ENCODE measurements at places on chromosomes 11 and 22.

- no peak for DNase-seq
Observed at GRCh38 chr22:40510631-40511364, 125.7 kb downstream of the MRTFA start.

DNA sequence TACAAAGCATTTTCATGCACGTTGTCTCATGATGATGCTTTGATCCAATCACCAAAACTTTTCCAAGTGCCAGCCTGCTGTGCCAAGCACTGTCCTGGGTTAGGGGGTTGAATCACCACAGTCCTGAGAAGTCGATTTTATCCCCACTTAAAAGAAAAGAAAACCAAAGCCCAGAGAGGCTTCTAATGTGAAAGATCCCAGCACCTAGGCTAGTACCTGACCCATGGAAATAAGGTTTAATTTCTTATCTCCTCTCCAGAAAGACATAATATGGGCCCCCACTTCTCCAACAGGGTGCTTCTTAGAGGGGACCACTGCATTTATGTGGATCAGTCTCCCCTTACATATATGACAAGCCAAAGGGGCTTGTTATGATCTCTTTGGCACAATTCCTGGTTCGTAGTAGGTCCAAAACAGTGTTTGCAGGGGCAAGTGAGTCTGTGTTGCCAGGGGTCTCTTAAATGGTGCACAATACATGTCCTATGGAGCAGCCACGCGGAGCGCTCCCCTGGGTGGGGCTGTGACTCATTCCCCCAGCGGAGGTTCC, 1.9 kb upstream of the BCL9L start:
- no peak for DNase-seq

DNA sequence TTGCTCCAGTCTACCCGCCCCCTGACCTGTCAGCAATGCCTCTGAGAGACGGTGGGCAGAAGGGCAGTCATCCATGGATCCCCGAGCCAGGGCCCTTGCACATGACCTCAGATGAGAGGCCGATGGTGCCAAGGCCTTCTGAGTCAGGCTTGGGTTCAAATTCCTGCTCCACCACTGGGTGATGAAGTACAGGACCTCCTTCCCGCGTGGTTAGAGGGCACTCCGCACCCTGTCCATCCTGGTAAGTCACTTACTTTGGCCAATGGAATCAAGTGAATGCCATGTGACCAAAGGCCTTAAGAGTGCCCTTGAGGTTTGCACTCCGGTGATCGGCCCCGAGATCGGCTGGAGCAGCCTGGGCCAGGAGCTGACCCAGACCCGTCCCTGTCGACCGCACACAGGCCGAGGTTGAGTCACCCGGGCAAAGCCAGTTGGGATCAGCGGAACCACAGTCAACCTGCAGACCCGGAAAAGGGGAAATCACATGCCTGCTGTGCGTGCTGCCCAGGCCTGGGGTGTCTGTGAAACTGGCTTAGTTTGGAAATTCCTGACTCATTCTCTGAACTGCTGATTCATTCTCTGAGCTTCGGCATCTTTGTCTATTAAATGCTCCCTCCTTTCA, 48.9 kb downstream of the RTL6 start:
- DNase-seq, result no peak

- no peak for DNase-seq
Observed at GRCh38 chr11:124069429-124070401, 28.6 kb upstream of the OR10G7 start.

GRCh38 chr22:40007853-40008710, 13.3 kb downstream of the FAM83F start:
- no peak for DNase-seq

- DNase-seq, result no peak
Observed at GRCh38 chr11:110077831-110078325, 15.3 kb upstream of the ZC3H12C start.

DNA sequence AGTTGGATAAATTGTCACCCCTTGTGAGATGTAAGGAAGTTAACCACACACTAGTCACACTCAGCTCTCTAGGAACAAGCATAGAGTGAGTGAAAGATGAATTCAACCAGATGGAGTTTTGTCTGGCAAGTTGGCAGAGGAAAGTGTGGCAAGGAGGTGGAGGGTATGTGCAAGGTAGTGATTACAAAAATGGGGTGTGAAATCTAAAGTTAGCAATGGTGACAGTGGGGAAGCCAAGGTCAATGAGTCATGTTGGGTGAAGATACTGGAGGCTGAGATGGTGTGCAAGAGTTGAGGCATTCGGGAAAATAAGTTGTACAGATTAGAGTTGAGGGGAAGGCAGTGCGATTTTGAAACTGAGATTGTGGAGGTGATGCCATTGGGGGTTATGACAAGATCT, 33.7 kb downstream of the MRGPRX2 start:
- DNase-seq, result no peak

GRCh38 chr11:132792341-132793140, 739.8 kb downstream of the OPCML start:
- no peak for DNase-seq

GRCh38 chr11:35515224-35515623, 10.2 kb downstream of the PAMR1 start:
- DNase-seq, result no peak

DNA sequence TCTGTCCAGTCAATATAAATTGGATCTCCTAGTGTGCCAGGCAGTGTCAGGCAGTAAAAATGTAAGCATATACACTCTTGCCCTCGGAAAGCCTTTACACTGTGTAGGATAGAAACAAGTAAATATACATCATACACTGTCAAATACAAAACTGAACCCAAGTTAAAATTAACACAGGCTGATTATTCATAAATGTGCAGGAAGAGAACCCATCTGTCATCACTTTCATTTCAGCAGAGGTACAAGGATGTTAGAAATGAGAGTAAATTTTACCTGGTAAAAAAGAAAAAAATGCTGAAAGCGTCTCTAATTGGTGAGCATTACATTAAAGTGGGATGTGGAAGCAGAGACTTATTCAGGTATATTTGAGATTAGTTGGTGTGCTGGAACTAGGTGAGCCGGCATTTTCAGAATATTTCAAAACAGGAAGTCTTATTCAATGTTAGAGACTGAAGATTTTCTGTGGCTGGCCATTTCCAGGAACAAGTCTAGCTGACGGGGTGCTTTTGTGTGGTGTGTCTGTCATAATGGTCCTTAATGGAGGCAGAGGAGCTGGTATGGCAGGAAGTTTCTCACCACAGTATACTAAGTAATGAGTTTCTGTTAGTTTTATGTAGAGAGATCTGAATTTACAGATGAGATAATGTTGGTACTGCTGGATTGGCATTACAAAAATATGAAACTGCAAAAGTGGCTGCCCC, 192.6 kb downstream of the CASP12 start:
- DNase-seq, result peak; percentile 62

GRCh38 chr11:87306262-87306851, 268.6 kb downstream of the TMEM135 start:
- DNase-seq, result no peak

- DNase-seq, result no peak
Observed at GRCh38 chr11:69707176-69707575, 3.4 kb upstream of the FGF19 start.

DNA sequence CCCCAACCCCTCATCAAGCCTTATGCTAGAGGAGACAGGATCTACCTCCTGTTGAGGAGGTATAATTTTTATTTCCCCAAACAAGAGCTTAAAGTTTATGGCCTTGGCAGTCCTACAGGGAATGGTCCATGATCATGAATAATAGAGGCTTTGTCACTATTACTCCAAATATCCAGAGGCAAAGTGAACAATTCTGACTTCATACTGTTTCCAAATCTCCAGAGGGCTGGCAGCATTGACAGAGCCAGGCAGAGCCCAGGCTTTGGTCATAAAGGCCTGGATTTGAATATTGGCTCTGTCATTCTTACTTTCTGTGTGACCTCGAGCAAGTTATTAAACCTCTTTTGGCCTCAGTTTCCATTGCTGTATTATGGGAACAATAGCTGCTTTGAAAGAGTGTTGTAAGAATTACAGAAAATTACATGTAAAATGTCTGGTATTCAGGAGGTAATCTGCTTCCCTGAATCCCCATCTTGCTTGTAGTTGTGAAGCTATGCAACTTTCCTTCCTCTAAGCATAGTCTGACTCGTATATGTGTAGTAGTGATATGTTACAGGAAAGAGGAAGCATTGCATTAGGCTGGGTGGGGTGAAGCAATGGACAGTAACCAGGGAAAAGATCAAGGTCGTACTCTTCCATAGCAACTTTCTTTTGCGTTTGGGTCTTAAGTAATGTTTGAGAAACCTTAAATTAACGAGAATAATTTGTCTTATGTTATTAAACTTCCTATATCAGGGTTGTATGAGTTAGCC, 88.8 kb downstream of the CD44 start:
- no peak for DNase-seq

- DNase-seq, result no peak
Observed at GRCh38 chr11:79506734-79507344, 66.0 kb upstream of the TENM4 start.

- DNase-seq, result no peak
Observed at GRCh38 chr11:27002431-27002830, 8.5 kb downstream of the FIBIN start.

DNA sequence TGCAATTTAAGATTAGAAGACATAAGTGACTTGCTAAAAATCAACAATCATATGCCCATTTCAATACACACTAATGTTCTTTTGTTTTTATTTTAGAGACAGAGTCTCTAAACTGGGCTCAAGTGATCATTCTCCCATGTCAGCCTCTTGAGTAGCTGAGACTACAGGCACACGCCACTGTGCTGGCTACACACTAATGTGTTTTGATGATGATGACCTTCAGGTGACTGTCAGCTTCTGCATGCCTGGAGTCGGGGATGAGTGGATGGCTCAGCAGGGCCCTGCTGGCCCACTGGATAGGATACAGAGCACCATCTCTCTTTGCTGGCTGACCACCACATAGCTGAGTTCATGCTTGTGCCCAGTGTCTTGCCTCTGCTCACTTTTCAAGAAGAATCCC, 27.0 kb upstream of the POU2AF1 start:
- DNase-seq, result no peak

DNA sequence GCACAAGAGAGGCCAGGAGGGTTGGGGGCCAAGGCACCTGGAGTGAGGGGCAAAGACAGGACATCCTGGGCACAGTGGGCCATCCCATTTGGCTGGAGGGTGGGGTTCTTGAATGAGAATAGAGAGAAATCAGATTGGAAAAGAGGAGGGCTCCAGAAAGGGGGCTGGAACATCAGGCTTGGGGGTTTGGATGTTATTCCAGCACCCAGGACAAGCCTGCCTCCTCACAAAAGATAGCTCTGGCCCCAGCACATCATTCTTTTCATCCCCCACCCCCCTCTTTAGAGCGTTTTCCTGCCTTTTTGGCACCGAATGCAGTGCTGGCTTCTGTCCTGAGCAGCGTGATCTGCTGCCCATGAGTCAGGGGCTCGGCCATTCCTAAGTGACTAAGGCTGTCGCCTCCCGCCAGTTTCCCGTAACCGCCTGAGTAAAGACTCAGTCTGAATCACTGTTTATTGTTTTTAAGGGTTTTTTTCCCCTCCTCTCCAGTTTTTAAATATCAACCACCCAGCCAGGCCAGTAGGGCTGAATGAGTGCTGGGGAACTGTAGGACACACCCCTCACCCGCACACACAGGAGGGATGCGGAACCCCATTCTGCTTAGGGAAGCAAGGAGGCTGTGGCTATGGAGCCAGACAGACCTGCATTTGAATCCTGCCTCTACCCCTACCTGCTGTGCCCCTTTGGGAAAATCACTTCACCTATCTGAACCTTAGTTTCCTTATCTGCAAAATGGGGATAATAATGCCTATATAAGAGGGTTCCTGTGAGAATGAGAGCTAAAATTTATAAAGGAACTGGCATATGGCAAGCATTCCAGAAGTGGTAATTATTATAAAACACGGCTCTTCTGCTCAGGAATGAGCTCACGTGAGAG, 32.4 kb upstream of the NAV2 start:
- no peak for DNase-seq

DNA sequence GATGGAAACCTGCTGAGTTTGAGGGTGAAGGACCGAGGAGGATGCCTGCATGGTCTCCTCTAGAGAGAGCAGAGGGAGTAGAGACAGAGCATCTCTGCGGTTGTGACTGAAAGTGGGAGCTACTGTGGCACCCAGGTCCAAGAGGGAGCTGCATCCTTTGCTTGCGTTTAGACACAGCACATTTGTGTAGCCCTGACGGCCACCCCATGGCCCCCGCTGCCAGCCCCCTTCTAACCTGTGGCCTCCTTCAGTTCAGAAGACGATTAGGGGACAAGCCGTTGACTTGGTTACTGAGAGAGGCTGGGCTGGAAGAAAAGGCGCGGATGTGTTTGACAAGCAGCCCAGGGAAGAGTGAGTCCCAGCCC, 690.9 kb downstream of the BRD1 start:
- DNase-seq, result no peak

GRCh38 chr11:686451-687243, 8.4 kb downstream of the DEAF1 start:
- no peak for DNase-seq

DNA sequence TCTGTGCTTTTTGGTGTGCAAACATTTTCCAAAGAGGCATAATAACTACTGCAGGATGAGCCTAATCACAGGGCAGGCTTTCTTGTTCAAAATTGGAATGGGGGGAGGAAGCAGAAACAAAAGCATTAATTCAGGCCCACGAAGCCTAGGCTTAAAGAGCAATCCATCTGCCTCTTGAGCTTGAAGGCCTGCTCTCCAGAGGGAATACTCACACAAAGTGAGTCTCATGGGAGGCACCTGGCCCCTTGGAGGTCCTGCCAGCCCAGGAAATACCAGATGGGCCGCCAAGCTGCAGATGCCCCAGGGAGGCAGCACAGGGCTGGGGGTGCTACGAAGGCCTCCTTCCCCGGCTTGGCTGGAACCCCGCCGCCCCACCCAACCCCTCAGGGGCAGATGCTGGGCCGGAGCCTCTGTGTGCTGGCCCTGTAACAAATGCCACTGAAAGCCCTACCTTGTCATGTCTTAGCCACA, 39.3 kb upstream of the COMT start:
- DNase-seq, result no peak

GRCh38 chr22:30235687-30236170, 10.8 kb downstream of the LIF start:
- no peak for DNase-seq

GRCh38 chr11:3165152-3165705, at the start of gene OSBPL5:
OSBPL5 (minus strand) TSS chr11:3165310; CDS start chr11:3129148, 36,162 bp downstream.
- no peak for DNase-seq

- DNase-seq, result no peak
Observed at GRCh38 chr11:125071846-125072217, 8.7 kb downstream of the SLC37A2 start.

- peak; percentile 45 for DNase-seq
Observed at GRCh38 chr22:24525416-24526037, 29.4 kb downstream of the GUCD1 start.

DNA sequence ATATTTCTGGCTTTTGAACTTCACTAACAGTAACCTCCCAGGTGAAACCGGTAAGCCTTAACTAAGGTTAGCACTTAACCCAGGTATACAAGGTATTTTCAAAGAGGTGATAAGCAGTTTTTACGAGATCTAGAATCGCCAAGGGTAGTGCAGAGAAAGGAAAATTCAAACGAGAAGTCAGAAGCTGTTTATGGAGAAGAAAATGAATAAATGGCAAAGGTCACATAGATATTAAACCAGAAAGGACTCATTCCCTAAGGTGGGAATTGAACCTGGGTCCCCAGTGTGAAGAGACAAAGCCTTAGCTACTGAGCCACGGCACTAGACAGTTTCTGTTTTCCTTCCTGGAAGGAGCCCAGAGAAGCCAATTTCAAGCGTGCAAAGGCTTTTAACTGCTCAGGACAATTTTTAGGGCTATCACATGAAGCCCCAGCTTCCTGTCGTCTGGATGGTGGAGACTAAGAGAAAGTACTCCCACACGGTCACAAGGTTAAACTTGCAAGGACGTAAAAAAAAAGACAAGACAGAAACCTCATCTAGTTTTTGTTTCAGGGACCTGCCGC, 5.7 kb upstream of the C1QTNF6 start:
- no peak for DNase-seq

Measured in T-helper 22 cell (primary cell).